ENCODE measurements at places on chromosomes 11 and 22.

DNA sequence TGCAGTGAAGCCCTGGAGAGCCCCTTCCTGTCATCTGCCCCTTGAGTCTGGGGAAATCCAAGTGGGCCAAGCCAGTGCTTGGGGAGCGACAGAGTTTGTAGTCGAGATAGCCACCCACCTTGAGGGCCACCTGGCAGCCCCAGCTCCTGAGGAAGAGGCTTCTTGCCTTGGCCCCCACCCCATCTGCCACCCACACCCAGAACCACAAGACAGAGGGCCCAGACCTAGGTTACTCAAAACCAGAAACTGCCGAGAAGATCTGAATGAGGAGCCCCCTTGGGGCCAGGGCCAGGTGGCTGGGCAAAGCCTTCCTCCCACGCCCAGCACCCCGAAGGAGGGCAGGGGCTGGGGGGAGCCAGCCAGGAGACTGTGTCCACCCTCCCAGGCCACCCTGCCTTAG is 18.8 kb upstream of the PRR5 start:
- no peaks in the 10 kb centered on the region for H3K27me3 ChIP-seq
- DNase-seq, result no peak
- H3K4me3 ChIP-seq, result no peak overlapping the region
- no peaks in the 10 kb centered on the region for H3K36me3 ChIP-seq

GRCh38 chr11:40118780-40119179 is 1340.7 kb downstream of the LRRC4C start:
- no peak for DNase-seq
- H3K36me3 ChIP-seq, result no peaks in the 10 kb centered on the region
- no peak overlapping the region for H3K4me3 ChIP-seq
- no peak overlapping the region for H3K27ac ChIP-seq
- no peaks in the 10 kb centered on the region for H3K4me1 ChIP-seq
- no peaks in the 10 kb centered on the region for H3K27me3 ChIP-seq

GRCh38 chr11:117869604-117870003 is 6.9 kb downstream of the FXYD6 start:
- H3K27me3 ChIP-seq, result peaks cover 20% of the 10 kb centered on the region
- no peak overlapping the region for H3K27ac ChIP-seq
- no peak overlapping the region for H3K4me3 ChIP-seq
- no peaks in the 10 kb centered on the region for H3K36me3 ChIP-seq
- H3K4me1 ChIP-seq, result no peaks in the 10 kb centered on the region

DNA sequence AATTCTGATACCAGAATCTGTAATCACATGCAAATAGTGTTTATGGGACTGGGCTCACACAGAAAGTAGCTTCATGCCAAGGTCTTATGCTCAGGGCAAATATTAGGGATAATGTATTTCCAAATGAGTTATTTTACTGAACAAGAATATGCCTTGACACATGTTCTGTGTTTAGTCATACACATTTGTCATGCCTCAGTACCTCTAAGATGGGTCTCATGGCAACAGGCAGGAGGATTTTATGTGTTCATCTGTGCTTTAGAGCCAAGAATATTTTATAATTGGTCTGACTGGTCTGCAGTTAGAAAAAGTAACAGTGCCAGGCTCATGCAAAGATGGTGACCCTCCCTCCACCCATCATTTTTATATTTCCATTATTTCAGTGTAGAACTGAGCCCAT is 49.1 kb downstream of the JAM3 start:
- H3K27me3 ChIP-seq, result no peaks in the 10 kb centered on the region
- H3K4me1 ChIP-seq, result peaks cover 61% of the 10 kb centered on the region
- no peak overlapping the region for H3K4me3 ChIP-seq
- H3K27ac ChIP-seq, result peak overlapping the region; percentile 99

DNA sequence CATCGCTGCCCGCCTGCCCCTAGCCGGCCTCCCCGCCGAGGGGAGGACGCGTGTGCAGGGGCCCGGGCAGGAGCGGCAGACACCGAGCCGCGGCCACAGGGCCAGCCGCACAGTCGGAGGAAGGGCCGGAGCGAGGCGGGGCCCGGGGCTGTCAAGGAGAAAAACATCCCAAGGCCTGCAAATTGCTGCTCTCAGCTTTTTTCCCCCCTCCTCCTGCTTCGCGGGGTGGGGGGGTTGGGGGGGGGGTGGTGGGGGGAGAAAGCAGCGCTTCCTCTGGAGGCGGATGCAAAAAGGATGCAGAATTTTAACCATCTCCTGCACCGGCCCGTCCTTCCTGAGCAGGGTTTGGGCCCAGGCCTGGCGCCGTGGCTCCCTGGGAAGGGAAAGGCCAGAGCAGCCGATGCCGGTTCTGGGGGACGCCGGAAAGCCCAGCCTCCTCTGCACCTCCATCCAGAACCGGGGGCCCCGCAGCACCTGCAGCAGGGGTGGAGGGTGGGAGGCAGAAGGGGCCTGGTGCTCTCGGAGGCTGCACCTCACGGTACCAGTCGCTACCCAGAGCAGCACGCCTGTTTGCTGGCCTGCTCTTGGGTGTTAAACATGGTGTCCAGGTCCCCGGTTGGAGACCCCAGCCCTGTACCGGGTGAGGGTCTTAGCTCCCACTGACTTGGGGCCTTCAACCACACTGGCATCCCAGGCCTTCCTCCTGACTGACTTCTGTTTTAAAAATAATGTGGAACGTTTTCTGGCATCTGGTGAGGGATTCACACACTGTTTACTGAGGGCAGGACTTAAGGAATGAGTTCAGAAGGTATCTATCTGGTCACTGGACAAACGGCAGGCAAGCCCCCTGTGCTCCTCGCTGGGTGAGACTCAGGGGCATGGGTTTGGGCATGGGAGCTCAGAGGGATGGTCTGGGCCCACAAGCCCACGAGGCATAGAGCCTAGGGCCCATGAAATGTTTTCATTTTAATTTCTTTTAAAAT is 77.4 kb upstream of the WNT7B start:
- H3K36me3 ChIP-seq, result no peaks in the 10 kb centered on the region
- peaks cover 15% of the 10 kb centered on the region for H3K4me1 ChIP-seq
- no peak overlapping the region for H3K27ac ChIP-seq

GRCh38 chr11:47383071-47383470 is 4.7 kb upstream of the SPI1 start:
- no peak overlapping the region for H3K27ac ChIP-seq
- peaks cover 2% of the 10 kb centered on the region for H3K27me3 ChIP-seq

GRCh38 chr22:32617903-32618302 is 143.3 kb downstream of the FBXO7 start:
- peaks cover 4% of the 10 kb centered on the region for H3K36me3 ChIP-seq
- DNase-seq, result no peak
- H3K27ac ChIP-seq, result no peak overlapping the region
- H3K27me3 ChIP-seq, result peaks cover 2% of the 10 kb centered on the region
- H3K4me1 ChIP-seq, result peaks cover 11% of the 10 kb centered on the region
- no peak overlapping the region for H3K4me3 ChIP-seq

GRCh38 chr11:117914991-117915618 is 14.1 kb downstream of the TMPRSS13 start:
- H3K4me3 ChIP-seq, result no peak overlapping the region
- H3K27ac ChIP-seq, result peak overlapping the region; percentile 5
- H3K36me3 ChIP-seq, result no peaks in the 10 kb centered on the region
- no peaks in the 10 kb centered on the region for H3K4me1 ChIP-seq

GRCh38 chr11:67044496-67044895 is 12.2 kb upstream of the RHOD start:
- no peak for DNase-seq
- H3K27me3 ChIP-seq, result no peaks in the 10 kb centered on the region
- peaks cover 28% of the 10 kb centered on the region for H3K4me1 ChIP-seq
- peaks cover 3% of the 10 kb centered on the region for H3K36me3 ChIP-seq

DNA sequence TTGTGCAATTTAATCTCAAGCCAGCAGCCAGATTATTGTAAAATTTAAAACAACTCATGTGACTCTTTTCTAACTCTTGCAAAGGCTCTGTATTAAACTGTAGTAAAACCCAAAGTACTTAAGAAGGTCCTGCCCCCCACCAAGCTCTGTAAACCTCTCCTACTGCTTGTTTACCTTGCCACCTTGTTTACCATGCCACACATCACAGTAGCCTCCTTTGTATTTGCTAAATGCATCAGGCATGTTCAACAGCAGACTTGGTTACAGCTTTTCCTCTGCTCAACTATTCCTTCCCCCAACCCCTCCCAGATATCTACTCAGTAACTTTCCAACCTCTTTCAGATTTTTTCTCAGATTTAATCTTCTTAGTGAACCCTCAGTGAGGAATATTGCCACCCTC is 861.6 kb downstream of the METTL15 start:
- DNase-seq, result no peak
- H3K4me1 ChIP-seq, result peaks cover 14% of the 10 kb centered on the region
- no peak overlapping the region for H3K4me3 ChIP-seq
- no peaks in the 10 kb centered on the region for H3K27me3 ChIP-seq
- H3K27ac ChIP-seq, result no peak overlapping the region

Measured in chondrocyte (in vitro differentiated cells).